Stimulated activated CD8-positive, alpha-beta memory T cell treated with anti-CD3 and anti-CD28 coated beads, Interleukin-15, amount 100 ng/mL, for 24 hours (primary cell): ENCODE measurements at places on chromosomes 12 and 14.

- DNase-seq = no peak
These were observed 33.2 kb upstream of the GALNT16 start for GRCh38 chr14:69226736-69227135.

DNA sequence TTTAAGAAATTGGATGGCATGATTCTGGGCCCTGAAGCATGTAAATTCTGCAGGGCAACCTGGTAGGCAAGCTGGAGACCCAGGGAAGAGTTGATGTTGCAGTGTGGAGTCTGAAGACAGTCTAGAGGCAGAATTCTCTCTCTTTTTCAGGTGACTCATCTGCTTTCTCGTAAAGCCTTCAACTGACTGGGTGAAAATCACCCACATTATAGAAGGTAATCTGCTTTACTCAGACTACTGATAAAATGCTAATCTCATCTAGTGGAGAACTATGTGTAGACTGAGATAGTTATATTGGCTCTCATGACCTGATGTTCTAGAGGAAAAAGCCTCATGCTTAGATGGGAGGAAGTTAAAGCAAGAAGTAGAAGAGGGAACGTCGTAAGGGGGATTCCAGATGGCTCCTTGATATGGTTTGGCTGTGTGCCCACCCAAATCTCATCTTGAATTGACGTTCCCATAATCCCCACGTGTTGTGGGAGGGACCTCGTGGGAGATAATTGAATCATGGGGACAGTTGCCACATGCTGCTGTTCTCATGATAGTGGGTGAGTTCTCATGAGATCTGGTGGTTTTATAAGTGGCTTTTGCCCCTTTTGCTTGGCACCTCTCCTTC, 723.8 kb downstream of the BCL11B start:
- no peak for DNase-seq

DNA sequence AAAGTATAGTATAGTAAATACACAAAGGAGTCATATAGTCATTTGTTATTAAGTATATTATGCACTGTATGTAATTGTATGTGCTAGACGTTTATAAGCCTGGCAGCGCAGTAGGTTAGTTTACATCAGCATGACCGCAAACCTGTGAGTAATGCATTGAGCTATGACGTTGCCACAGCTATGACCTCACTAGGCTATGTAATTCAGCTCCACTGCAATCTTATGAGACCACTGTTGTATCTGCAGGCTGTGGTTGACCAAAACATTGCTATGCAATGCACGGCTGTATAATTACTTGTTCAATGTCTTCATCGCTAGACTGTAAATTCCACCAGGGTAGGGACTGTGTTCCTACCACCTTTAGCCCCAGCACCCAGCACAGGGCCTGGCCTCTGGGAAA, 53.2 kb upstream of the VASH1 start:
- no peak for DNase-seq

GRCh38 chr14:94117856-94118255, 7.3 kb downstream of the IFI27 start:
- DNase-seq = no peak

DNA sequence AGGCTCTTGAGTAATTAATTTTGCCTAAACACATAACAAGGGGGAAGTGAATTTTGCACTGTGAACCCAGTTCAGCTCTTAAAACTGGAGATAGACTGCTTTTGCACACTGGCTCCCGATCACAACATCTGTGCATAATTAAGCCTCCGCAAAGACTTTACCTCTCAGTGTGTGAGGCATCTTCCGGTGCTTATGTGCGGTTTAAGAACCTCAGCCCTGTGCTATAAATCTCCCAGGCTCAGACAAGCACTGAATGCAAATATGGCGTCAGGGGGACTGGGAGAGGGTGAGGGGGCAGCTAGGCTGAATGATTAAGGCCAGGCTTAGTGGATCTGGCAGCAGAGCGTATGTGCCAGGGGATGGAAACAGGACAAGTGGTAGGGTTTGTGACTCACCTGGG, 103.3 kb downstream of the ADCK1 start:
- DNase-seq = no peak
